ENCODE measurements at places on chromosomes 16 and 17. TPM values are rescaled to one million over a fixed set of nuclear protein-coding genes. Genes with fewer than 3 reads are reported as not detected.

DUXB gene
- not detected for total RNA-seq

DYNLRB2 gene
- total RNA-seq, result not detected

TP53TG3B gene
- 0.66 TPM for total RNA-seq

ACSM2A gene
- not detected for total RNA-seq

TBC1D3I gene
- 0.46 TPM for total RNA-seq

CACNG3 gene
- total RNA-seq, result not detected

HS3ST3A1 gene
- total RNA-seq, result not detected

SLC47A1 gene
- 21.0 TPM for total RNA-seq

GPR139 gene
- total RNA-seq, result not detected

PRR35 gene
- total RNA-seq, result 0.20 TPM

WWOX gene
- 11.6 TPM for total RNA-seq

CMTM1 gene
- 2.4 TPM for total RNA-seq

ITGAD gene
- total RNA-seq, result not detected

KRT15 gene
- 5.1 TPM for total RNA-seq

HASPIN gene
- total RNA-seq, result 14.0 TPM

ZNF771 gene
- 6.7 TPM for total RNA-seq

COL1A1 gene
- 4.5 TPM for total RNA-seq

RPL26 gene
- 3,675 TPM for total RNA-seq

SCGB1C2 gene
- not detected for total RNA-seq

SLC22A31 gene
- 1.2 TPM for total RNA-seq

DNAAF1 gene
- 0.19 TPM for total RNA-seq

PIPOX gene
- 0.35 TPM for total RNA-seq

ATP2A3 gene
- total RNA-seq, result 4.9 TPM

GAST gene
- not detected for total RNA-seq

PRSS33 gene
- not detected for total RNA-seq

NMRAL1 gene
- 42.6 TPM for total RNA-seq

SKAP1 gene
- 0.34 TPM for total RNA-seq

FOXL1 gene
- total RNA-seq, result 1.9 TPM

MMP2 gene
- 8.7 TPM for total RNA-seq

ABAT gene
- 0.15 TPM for total RNA-seq

CTRB1 gene
- total RNA-seq, result not detected

TPSD1 gene
- total RNA-seq, result not detected

CCL13 gene
- total RNA-seq, result not detected

MPDU1 gene
- total RNA-seq, result 132 TPM

INCA1 gene
- total RNA-seq, result 1.3 TPM
